Suprapubic skin (tissue), 4 donors: ENCODE measurements at places on chromosomes 16 and 17.

DNA sequence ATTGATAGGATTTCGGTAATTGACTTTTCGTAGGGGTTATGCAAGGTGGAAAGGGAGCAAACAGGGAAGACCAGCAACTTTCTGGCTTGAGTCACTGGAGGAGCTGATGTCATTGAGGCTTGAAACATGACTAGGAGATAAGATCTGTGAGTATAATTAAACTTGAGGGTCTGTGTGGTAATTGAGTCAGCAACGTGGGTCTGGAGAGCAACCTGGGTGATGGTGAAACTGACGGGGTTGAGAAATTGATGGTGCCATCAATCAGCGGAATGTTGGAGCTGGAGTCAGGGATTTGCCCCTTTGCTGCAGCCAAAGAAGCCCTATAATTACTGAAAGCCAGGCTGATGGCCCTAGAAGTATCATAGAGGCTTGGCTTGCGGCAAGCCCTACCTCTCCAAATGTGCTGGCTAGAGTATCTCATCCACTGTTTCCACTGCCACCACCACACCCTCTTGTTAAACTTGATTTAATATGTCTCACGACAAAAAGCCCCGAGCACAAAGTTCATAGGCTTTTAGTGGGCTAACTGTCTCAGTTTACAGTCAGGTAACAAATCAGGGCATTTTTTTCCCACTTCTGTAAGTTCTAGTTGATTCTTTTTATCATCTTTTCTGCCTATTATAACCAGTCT, 186.9 kb upstream of the ELAC2 start:
- DNase-seq: no peak

- DNase-seq: no peak
These were observed at the start of gene CCDC57 for GRCh38 chr17:82212331-82213250. TSS of gene CCDC57 (minus strand) at chr17:82212842. CDS start at chr17:82201944, 10,898 bp downstream.

GRCh38 chr17:49971848-49972485, 3.0 kb downstream of the DLX4 start:
- no peak for DNase-seq

DNA sequence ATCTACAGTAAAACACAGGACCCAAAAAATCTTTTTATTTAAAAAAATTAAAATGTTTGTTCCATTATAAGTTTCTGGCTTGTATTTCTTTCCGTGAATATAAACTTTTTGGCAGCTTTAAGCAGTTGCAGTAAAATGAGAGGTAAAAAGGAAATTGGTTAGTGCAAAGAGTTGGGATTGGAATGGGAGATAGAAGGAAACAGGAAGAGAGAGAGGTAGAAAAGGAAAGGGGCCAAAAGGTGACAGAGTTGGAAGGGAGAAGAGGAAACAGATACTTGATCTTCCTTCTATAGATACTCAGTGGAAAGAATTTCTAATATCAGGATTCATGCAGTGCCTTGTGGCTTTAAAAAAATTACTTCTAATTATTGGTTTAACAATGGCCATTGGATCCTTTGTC, 63.5 kb downstream of the NQO1 start:
- no peak for DNase-seq

- DNase-seq: no peak
These were observed 23.9 kb downstream of the DNAI2 start for GRCh38 chr17:74297941-74298340.

GRCh38 chr16:22314661-22315626, 17.7 kb downstream of the POLR3E start:
- DNase-seq: peak; percentile 26

DNA sequence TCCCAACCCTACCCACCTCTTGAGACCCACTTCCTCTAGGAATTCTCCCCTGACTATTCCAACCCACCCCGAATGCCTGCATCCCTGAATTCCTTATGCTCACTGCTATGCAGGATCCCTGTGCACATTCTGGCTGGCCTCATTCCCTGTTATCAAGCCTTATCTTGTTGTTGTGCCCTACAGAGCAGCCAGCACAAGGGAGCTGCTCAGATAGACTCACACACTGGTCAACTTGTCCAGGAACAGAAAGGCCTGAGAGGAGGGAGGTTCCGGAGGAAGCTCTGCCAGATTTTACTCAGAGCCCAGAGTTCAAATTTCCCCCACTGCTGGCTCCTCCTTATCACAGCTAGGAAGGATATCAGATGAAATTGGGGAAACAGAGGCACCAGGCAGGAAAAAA, 24.8 kb upstream of the MYO18A start:
- no peak for DNase-seq

GRCh38 chr17:32575852-32576251, 89.1 kb downstream of the CDK5R1 start:
- no peak for DNase-seq

- DNase-seq: no peak
These were observed 1.1 kb upstream of the HOXB7 start for GRCh38 chr17:48611681-48612455.

GRCh38 chr16:66441586-66442375, 14.7 kb downstream of the BEAN1 start:
- peak; percentile 56 for DNase-seq

- no peak for DNase-seq
These were observed 498 bp downstream of the LRRC37B start for GRCh38 chr17:32007463-32008298.

DNA sequence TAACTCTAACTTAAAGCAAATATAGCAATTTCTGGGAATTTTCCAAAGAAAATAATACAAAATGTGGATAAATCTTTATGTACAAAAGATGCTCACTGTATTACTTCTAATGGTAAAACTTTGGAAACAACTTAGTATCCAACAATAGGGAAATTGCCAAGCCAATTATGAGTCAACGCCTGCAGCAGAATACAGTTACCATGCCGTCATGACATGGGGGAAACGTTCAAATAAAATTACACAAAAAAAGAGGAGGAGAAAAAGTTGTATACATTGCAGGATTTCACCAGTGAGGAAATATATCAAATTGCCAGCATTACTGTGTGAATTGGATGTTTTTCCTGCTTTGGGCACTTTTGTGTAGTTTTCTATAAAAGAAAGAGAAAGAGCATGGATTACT, 469.6 kb downstream of the SOX9 start:
- DNase-seq: no peak

- DNase-seq: no peak
These were observed 27.1 kb upstream of the SNN start for GRCh38 chr16:11640987-11641817.

GRCh38 chr16:10589109-10589508, 8.7 kb upstream of the EMP2 start:
- DNase-seq: no peak

DNA sequence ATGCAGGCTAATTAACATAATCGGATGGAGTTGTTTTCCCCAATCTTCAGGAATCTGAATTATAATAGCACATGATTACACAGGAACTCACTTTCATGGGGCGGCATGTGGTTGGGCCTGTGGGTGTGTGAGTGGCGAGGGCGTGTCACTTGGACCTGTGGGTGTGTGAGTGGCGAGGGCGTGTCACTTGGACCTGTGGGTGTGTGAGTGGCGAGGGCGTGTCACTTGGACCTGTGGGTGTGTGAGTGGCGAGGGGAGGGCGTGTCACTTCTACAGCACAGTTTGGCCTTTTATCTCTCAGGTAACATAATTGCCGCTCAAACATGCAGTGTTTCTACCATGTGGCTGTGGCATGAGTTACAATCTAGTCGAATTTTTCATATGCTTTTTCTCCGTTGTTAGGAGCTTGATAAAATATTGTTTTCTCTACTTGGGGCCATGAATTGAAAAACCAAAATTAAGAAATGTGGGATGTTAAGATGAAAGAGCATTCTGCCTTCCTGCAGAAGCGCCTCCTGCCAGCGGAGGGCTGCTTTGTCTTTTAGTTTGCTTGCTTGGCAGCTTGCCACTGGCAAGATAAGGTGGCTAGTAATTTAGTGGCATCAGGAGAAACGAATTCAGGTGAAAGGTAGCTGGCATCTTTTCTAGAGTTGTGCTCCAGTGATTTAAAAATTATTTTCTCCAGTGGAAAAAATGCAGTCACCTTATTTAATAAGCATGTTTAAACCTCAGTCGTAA, 36.2 kb downstream of the USP10 start:
- no peak for DNase-seq

GRCh38 chr17:56130631-56131030, 22.6 kb upstream of the ANKFN1 start:
- no peak for DNase-seq

GRCh38 chr17:74862108-74862901, 2.6 kb upstream of the GRIN2C start:
- DNase-seq: no peak

DNA sequence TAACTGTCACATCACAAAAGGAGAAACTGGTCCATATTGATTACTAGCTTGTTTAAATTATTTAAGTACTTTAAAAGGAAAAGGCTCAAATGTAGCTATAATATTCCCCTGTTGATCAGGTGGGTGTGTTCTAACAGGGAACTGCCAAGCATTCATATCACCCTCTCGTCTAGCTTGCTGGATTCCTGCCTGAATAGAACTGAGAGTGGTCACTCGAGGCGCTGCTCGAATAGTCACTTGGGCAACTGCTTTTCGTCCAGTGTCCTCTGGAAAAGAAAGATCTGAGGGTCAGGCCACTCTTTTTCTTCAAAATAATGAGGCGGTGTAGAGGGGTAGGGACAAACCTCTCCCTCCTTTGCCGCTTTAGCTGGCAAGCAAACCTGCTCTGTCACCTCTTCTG, 36.4 kb upstream of the USP22 start:
- DNase-seq: no peak

- no peak for DNase-seq
These were observed 52.5 kb downstream of the WSB1 start for GRCh38 chr17:27346228-27346899.

- DNase-seq: no peak
These were observed 7.8 kb downstream of the TTC19 start for GRCh38 chr17:16007439-16007838.

- DNase-seq: no peak
These were observed 15.0 kb upstream of the HEATR3 start for GRCh38 chr16:50050802-50051201.

DNA sequence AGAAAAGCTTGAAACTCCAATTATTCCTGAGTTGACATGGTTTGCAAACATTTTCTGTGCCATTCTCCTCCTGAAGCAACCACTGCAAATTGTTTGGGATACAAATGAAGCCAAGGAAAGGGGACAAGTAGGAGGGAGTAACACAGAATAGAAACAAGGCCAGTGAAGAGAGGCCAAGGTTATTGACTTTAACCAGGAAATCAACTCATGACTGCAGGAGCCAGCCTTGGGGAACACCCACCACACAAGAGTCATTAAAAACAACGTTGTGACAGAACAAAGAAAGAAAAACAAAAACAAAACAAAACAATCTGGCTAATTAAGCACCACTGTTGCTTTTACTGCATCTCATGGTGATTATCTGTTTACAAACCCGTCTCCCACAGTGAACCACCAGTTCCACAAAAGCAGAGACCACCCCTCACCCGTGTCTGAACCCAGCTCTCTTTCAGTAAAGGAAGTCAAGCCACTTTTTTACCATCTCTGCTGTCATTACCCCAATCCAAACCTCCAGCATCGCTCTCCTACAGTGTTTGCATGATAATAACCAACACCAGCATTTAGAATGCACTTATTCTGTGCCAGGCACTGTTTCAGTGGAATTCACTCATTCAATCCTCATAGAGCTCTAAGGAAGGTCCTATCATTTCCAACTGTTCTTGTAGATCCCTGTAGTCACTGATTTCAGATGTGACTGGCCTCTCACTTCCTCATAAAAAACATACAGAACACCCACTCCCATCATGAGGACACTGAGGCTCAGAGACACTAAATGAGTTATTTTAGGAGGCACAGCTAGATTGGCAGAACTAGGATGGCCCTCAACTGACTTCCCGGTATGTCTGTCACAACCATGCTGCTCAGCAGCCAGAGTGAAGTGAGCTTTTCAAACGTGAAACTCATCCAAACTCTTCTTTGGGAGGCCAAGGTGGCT, 2.0 kb downstream of the ZDHHC1 start:
- DNase-seq: no peak

- DNase-seq: no peak
These were observed 3.7 kb upstream of the TMEM231 start for GRCh38 chr16:75559564-75560372.

- DNase-seq: no peak
These were observed 21.8 kb downstream of the SREBF1 start for GRCh38 chr17:17815062-17815406.

DNA sequence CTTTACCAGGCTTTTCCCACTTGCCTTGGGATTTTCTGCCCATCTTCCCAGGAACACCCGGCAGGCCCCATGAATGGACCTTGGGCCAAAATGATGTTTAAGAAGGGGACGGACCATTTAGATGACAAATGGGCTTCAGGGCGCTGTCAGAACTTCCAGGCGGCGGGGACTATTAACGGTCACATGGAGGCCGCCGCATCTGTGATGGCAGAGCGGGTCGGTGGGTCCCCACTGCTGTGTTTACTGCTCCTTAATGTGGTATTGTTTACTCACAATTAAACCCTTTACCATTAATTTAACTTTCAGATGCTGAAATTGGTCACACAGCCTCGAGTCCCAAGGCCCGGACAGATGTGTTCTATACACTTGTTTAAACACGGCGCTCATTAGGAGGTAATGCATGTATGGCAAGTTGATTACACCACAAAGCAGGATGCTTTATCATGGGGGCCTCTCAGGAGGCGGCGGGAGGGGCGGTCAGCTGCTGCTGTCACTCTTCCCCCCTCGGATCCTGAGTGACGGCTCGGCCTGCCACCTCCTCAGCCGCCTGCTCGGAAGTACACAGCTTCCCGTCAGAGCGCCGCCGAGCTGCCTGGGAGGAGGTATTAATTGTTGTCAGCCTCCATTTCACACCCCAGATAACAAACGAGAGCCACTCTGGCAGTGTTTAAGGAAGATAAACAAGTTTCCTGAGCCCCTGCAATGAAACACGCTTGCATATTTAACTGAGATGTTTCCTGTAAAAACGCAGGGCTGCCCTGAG, 83.9 kb upstream of the IRX3 start:
- DNase-seq: no peak

- no peak for DNase-seq
These were observed 18.0 kb upstream of the SLC16A5 start for GRCh38 chr17:75069783-75070182.
